Stimulated activated CD8-positive, alpha-beta memory T cell treated with anti-CD3 and anti-CD28 coated beads, Interleukin-7, amount 100 ng/mL, for 1 hour (primary cell): ENCODE measurements at places on chromosomes 4 and X.

GRCh38 chr4:75919920-75920319 lies 17.7 kb upstream of the PPEF2 start:
- no peak for DNase-seq

DNA sequence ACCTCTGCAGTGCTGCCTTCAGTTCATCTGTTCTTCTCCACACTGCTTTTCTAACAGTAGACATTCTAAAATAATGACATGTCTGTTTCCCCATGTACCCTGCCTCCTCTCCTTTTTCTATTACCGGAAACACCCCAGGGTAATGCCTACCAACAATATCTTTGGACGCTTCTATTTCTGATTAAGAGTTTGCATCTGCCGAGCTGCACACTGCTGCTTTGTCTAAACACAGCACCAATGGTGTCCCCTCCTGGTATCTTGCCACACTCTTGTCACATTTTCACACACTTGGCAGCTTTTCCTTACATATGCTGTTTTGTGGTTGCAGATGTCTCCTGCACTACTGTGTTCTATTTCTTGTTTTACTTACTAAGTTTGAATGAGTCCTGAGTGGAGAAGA lies 288.8 kb downstream of the GRIA2 start:
- DNase-seq: no peak

DNA sequence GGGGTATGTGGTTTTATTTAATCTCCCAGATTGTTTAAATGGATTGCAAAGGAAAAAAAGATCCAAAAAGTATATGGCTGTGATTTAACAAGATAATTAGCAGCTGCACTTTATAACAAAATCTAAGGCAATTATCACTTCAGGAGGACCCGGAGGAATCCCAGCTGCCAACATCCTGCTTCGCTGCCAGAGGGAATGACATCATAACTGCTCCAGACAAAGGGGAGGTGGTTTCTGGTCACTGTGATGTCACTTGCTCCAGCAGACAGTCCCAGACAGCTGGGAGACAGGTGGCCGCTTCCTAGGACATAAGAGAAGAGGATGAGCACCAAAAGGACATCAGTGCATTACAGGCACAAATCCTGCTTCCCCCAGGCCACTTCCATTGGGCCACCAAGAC lies 371.0 kb downstream of the BCOR start:
- no peak for DNase-seq

DNA sequence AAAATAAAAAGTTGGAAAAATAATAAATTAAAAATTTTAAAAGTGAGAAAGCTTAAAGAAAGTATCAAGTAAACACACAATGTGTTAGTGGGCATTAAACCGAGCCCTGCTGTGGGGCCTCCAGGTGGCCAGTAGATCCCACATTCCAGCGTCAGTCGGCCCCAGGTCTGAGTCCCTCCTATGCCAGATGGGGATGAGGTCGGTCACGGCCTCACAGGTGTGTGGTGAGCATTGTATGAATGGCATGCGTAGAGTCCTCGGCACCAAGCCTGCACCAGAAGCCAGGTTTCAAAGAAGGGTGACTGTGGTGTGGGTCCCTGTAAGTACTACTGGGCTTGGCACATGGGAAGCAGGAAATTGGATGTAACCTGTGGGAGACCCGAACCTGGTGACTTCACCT lies 75.6 kb upstream of the MSX1 start:
- no peak for DNase-seq

DNA sequence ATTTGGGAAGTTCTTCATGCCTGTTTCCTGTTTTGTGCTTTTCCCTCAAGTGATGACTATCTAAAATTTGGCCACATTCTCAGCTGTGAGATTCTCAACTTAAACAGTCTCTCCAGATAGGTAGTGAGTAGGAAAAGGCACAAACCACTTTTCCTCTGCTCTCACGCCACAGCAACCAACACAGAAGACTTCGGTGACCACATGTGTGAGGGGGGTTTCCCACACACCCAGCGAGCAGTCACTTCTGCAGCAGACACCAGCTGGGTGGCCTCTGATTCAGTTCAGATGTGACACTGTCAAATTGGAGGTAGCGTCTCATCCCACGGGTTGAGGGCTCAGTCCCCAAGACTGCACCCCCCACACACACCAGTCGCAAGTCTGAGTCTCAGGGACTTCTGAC lies 25.1 kb upstream of the CLDN34 start:
- DNase-seq: peak; percentile 8
